Left kidney (tissue), 8 donors: ENCODE measurements at places on chromosomes 1 and 21. TPM values are rescaled to one million over a fixed set of nuclear protein-coding genes. Genes with fewer than 3 reads are reported as not detected.

GRCh38 chr21:42427809-42428419, 24.2 kb downstream of the UBASH3A start:
- no peak for DNase-seq

GRCh38 chr1:31787261-31787660, 23.1 kb upstream of the ADGRB2 start:
- no peak for DNase-seq

DNA sequence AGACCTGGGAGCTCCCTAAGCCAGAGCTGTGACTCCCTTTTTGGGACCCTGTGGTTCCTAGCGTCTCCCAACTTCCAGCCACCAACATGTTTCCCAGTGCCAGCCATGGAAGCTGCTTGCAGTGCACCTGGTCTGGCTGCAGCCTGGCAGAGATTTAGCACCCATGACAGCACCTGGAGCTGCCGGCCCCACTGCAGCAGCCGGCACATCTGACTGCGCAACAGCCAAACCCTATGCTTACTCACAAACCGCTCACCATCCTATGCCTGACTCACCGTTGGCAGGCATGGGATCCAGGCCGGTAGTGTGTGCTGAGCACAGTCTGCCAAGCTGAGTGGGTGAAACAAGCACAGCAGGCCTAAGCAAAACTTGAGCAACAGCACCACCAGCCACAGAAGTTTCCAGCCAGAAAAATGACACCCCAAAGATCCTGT, 435.9 kb upstream of the PRMT6 start:
- no peak for DNase-seq

GRCh38 chr1:199291022-199291740, 652.3 kb downstream of the PTPRC start:
- DNase-seq, result no peak

DNA sequence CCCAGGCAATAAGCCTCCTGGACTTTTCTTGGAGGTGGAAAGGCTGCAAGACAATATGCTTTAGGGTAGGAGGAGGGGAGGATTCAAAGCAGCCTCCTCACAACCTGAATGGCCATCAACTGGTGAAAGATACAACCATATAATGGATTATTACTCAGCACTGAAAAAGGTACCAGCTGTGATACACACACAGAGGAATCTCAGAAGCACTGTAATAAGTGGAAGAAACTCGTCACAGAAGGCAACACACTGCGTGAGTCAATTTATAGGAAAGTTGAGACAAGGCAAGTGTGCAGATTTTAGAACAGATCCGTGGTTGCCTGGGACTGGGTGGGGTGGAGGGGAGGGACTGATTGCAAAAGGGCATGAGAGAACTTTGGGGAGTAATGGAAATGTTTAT, 64.9 kb upstream of the ZBTB40 start:
- no peak for DNase-seq

DNA sequence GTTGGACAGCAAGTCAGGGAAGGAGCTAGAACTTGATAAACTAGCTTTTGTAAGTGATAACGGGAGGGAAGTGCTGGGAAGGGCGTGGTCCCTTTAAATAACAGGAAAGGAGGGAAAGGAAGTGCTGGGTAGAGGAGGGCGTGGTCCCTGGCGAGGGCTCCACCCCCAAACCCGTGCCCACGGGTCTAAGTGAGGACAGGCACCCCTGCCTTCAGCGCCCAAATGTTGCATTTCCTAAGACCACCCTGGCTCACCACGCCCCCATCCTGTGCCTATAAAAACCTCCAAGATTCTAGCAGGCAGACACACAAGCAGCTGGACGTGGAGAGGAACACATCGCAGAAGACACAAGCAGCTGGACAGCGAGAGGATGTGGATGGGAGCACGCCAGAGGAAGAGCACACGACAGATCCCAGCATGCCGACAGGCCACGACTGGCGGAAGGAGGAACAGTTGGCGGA, 58.5 kb downstream of the PALMD start:
- DNase-seq, result no peak

DNA sequence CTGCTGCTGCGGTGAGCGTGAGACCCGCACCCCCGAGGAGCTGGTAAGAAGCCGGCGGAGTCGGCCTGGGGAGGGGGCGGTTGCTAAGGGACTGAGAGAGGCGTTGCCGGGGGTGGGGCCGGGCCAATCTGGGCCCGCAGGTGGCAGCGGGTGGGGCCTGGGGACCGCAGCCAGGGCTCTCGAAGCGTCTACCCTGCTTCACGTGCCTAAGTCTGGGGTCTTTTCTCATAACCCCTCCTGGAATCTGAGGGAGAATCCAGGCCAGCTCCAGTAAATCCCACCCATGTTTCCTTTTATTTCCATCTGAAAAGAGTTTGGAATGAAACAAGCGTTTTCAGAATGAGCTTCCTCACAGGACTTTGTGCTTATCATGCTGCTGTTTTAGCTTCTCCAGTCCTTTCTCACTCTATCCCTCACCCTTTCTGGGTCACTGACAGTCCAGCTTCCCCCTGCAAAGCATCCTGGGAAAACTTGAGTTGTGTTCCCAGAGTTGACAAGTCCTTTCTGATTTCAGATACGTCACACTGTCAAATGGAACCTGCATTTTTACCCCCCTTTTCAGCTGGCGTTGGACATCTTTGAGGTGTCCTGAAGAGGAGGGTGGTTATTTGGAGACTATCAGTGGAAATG, 431 bp downstream of the CLCN6 start:
- DNase-seq, result no peak

GRCh38 chr1:71296551-71297134, 215.8 kb upstream of the ZRANB2 start:
- no peak for DNase-seq

DNA sequence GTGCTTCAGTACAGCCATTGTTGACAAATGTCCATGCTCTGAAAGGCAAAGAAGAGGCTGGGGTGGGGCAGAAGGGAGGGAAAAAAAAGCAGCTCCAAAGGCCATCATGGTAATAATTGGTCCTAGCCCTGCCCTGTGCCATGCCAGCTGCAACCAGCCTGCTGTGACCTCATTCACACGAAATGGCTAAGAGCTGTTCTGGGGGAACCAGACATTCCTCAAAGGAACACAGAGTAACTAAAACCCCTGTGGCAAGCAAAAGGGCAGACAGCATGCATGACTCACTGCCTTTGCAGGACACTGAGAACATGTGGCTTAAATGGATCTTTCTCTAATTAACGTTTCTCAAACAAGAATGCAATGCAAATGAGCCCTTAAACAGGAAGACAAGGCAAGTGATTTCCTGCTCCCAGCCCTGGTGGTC, 42.3 kb downstream of the STYXL2 start:
- no peak for DNase-seq

GRCh38 chr1:214913966-214914365, 168.6 kb upstream of the KCNK2 start:
- no peak for DNase-seq

DNA sequence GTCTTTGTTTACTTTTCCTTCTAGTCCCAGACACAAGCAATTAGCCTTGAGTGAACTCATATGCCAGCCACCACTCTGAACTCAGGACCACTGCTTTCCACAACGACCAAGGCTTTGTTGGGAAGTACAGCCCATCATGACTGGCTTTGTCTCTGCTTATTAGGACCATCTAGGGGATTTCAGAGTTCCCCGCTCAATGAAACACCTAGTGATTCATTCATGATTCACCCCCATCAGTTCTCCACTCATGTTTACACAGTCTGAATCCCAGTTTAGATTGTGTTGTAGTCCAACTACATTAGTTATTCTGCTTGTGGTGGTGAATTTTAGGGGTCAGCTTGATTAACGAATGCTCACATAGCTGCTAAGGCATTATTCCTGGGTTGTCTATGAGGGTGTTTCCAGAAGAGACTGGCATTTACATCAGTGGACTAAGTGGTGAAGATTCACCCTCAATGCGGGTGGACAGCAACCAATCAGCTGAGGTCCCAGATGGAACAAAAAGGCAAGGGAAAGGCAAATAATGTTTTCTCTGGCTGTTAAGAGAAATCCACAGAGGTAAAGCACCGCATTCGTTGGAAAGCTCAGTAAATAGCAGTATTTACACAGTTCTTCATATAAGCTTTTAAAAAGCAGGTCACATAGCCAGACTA, 122.7 kb downstream of the RGS21 start:
- DNase-seq, result no peak

DNA sequence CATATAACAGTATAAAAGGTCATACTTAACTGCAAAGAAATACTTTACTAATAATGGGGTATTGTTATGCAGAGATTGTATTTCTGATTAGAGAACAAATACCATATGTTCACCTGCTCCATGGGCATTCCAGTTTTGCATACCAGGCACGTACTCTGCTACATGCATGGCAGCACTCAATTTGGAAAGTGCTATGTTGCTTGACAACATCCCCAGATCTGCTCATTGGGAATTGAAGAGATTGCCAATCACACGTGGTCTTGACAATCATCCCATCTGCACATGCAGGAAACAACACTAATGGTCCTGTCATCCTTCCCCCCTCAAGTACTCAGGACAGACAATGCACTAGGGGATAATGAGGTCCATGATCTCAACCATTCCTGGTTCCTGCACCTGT, 63.4 kb upstream of the PDE4B start:
- no peak for DNase-seq

DNA sequence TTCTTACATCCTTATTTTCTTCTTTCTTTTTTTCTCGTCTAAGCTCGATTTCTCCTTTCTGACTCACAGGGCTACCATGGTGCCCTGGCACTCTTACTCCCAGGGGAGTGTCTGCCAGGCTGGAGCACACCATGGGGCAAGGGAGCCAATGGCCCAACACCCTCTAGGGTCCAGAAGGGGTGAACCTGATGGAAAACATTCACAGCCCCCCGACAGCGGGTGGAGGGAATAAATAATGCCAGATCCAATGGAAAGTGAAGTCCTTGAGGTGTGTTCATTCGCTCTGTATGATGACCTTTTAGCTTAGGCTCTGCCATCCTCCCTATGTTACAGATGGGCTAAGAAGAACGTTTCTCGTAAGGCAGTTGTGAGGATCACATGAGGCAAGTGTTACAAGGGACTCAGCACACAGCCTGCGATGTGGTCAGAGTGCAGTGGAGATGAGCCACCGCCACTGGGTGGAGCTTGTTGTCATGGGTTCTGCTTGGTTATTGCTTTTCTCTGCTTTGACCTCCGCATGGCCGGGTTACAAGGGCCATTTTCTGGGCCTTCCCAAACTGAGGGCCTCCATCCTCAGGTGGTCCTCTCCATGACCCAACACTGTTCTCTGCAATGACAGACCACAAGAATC, 3.5 kb upstream of the FCMR start:
- no peak for DNase-seq

GRCh38 chr1:196678510-196678884, 26.7 kb downstream of the CFH start:
- DNase-seq, result no peak

DNA sequence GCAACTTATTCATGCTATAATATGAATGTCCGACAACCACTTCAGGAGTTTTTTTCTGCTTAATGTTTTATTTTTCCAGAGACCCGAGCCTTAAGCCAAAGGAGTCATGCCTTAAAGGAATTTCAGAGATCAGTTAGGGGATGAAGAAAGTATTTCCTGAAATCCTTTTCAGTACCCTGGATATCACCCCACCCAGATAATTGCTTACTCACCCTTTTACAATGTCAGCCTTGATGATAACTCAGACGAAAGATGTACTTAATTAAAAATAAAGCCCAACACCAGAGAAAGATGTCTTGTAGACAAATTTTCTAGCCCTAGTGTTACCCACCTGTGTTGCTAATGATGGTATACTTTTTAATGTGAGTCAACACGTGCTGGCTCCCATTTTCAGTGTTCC, 124.1 kb downstream of the XCL2 start:
- DNase-seq, result no peak

DNA sequence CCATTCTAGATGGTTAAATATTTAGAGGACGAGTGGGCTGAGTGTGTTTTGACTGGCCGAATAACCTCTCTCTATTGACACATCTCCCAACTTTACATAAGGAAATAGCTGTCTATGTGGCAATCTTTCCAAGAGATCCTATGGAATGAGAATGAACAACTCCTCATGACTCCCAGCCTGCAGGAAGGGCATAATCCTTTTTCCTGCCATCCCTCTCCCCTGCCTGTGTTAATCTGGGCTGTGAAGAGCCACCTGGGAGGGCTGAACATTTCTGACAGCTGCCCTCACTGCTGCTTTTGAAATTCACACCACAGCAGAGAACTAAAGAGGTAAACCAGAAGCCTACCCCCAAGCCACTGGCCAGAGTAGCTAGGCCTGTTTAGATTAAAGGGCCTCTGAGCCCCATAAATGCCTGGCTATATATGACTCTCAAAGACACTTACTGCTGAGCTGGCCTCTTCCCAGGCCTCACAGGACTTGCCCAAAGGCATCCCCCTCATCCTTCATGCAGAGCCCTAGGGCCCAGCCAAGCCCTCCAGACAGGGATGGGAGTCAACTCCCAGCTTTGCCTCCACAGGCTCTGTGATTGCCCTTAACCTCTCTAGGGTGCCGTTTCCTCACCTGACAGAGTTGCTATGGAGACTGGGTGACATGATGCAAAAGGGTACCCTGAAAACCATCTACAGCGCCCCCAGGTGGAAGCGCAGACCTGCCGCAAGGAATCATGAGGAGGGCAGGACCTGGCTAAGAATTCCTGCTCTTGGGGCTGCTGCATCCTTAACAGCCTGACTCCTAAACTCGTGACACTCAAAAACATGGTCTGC, 42.0 kb upstream of the LDLRAP1 start:
- no peak for DNase-seq

- DNase-seq, result peak; percentile 7
Observed at GRCh38 chr1:93878501-93878888, 511 bp downstream of the DNTTIP2 start.

DNA sequence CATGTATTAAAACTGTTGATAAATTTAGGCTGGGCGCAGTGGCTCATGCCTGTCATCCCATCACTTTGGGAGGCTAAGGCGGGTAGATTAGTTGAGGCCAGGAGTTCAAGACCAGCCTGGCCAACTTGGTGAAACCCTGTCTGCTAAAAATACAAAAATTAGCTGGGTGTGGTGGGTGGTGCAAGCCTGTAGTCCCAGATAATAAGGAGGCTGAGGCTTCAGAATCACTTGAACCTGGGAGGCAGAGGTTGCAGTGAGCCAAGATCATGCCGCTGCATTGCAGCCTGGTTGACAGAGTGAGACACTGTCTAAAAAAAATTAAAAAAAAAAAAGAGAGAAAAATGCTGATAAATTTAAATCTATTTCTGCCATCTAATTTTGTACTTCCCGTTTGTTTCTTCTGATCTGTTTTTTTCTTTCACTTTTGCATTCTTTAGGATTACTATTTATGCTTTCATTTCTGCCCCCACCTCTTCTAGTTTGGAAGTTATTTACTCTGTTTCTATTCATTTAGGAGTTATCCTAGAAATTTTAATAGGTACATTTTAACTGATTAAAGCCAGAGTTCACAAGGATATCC, 3.2 kb upstream of the DENND1B start:
- DNase-seq, result no peak

- DNase-seq, result no peak
Observed at GRCh38 chr21:33261635-33262034, 4.5 kb upstream of the IL10RB start.

The ZNF496 gene
- 40.2 TPM for polyA plus RNA-seq

The KCTD3 gene
- 91.3 TPM for polyA plus RNA-seq

The SMG7 gene
- 87.4 TPM for polyA plus RNA-seq

The B3GALT5 gene
- 1.8 TPM for polyA plus RNA-seq
